ENCODE measurements at places on chromosomes 5 and 9. TPM values are rescaled to one million over a fixed set of nuclear protein-coding genes. Genes with fewer than 3 reads are reported as not detected.

DNA sequence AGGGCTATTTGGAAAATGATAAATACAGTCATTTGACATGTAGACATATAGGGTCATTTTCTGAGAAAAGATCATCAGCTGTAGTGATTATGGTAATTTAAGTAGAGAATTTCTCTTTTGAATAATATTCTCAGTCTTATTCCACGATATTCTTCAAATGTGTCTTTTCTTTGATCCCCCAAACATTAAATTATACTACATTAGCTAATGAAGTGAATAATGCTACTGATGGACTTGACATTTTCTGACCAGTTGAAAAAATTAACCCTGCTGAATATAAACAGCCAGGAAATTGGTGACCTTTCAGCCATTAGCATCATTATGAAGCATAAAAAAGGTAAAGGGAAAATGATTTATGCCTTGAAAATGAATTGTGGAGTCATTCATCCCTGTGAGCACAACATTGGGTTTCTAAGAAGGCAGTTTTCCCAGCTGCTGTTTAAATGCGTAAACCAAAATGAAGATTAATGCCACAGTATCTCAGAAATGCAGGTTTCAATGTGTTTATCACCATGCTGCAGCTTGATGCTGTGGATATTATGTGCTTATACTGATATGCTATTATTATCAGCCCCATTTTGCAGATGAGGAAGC, 489.1 kb downstream of the KCTD16 start:
- no peak for DNase-seq

DNA sequence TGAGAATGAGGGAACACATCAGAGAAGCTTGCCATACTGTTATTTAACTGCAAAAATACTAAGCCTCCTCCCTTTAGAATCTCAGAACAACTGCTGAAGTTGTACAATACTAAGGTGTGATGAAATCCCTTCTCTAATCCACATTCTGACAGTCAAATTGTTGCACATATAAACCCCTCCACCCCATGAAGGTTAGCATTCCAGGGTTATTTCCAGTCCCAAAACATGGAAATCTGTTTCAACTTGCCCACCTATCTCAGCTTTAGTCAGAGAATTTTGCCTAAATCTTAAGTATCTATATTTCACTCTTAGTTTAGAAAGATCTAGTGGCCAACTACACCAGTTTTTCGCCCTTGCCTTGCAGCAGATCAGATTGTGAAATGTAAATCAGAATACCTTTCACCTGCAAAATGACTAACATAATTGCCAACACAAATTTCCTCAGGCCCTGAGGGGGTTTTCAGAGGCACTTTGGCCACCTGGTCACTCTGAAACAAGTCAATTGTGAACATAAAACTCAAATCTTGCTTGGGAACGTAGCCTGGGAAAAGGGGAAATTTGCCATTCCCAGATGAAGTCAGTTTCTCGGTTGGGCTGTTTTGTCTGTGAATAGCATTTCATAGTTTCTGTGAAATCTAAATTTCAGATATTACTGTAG, 93.9 kb downstream of the EFNA5 start:
- DNase-seq = no peak

DNA sequence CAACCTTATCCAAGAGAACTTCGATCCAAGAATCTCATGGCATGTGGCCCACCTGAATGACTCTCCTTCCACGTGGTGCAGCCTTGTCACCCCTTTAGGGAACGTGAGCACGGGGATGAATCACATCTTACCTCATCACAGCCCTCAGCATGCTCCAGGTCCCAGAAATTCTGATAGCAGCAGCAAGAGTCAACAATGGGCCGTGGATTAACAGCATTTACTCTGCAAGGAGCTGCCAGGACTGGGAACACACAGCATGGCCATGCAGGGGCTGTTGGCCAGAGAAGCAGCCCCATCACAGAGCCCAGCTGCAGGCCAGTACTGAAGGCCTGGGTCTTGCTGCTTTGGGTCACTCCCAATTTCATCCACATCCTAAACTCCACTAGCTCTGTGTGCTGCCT, 150.4 kb downstream of the C5orf15 start:
- DNase-seq = no peak

DNA sequence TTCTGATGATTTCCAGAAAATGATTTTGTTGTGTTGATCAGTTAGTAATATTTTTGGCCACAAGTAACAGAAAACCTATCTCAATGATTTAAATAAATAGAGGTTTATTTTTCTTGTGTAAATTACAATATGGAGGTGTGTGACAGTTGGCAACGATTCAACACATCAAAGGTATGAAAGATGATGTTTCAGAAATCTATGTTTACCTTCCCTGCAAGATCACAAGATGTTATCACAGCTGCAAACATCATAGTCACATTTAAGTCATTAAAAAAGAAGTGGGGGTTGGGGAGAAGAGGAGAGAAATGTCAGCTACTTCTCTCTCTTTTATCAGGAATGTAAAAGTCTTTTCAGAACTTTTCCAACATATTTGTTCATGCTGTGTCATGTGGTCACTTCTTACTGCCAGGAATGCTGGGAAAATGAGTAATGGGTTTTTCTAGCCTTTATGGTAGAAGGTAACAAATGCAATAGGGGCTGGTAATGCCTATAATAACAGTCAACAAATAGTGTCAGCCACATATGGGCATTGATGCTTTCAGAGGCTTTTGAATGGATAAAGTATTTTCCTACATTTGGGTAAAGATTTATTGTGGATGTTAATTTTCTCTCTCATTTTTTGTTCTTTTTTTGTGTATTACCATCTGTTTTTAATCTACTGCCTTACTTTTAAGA, 742.7 kb downstream of the TLE1 start:
- DNase-seq = no peak

DNA sequence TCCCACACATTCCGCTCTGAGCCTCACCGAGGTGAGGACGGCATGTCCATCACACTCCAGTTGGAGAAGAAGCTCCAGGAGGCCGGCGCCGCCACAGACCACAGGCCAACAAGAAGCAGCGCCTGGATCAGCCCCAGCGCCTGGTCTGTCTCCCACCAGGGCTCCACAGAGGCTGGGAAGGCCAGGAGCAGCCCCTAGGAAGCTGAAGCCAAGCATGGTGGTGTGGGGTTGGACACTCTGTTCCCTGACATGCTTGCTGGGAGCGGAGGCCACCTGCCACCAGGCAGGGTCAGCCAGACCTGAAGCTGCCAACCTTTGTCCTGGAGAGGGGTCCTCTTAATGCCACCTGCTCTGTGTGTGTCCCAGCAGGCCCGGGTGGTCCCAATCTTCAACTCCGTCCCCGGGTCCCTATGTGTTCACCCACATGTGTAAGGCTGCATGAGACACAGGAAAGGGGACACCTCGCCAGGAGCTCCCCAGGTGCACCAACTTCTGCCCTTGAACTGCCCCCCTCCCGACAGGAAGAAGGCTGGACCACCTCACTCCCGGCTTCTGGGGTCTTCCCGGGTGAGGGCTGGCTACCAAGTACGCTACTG, 140.1 kb upstream of the PPP1R26 start:
- peak; percentile 51 for DNase-seq

DNA sequence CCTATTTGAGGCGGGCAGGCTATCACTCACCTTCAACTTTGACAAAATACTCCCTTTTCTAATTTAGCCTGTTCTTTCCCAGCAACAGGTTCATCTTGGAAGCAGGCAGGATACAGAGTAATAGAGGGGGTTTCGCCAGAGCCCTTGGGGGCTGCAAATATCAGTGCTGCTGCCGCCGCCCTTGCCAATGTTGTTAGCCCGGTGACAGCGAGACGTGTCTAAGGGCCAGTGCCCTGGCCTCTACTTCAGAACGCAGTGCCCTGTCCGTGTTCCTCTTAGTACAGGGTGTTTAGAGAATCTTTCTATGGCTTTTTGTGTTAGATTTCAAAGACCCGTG, 703 bp downstream of the FAM120AOS start:
- no peak for DNase-seq

FRMD3 gene
- total RNA-seq = 0.66 TPM

IL17B gene
- total RNA-seq = not detected

All from endodermal cell (in vitro differentiated cells).